ENCODE measurements at places on chromosomes 16 and 17.

DNA sequence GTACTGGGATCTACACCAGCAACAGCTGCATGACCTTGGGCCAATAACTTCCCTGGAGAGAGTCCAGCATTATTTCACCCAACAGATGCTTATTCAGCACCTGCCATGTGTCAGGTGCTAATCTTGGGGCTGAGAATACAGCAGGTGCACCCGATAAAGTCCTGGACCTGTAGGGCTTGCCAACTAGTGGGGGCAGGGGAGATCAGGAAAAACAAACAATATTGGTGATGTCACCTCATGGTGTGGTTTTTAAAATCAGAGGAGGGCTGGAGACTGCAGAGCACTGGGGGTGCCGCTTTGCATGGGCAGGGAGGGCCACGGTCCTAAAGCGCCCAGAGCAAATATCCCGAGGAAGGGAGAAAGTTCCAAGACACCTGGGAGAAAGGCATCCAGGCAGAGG is 218.8 kb downstream of the C16orf95 start:
- no peak for DNase-seq

DNA sequence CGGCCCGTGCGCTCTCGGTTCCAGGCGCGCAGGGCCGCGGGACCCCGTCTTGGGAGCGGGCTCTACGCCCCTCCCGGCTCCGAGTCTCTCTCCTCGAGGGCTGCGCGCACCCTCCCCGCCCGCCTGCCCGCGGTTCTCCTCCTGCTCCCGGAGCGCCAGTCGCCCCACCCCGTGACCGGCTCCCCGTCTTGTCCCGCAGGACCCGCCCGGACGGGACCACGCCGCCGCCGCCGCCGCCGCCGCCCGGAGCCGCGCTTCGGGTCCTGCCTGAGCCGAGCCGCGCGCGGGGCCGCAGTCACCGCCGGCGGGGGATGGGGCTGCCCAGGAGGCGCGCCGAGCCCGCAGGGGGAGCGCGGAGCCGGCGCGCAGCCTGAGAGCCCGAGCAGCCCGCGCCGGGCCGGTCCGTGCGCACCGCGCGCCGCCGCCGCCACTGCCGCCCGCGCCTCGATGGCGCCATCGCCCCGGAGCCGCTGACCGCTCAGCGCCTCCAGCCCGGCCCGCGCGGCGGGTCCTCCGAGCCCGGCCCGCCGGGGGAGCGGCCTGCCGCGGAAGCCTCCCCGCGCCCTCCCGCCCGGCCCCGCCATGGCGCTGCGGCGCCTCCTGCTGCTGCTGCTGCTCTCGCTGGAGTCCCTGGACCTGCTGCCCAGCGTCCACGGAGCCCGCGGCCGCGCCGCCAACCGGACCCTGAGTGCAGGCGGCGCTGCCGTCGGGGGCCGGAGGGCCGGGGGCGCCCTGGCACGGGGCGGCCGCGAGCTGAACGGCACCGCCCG is at the start of gene SHISA6:
Gene SHISA6, plus strand, starts transcription at position 373 of the 770 bp plus-strand sequence.
- no peak for DNase-seq

DNA sequence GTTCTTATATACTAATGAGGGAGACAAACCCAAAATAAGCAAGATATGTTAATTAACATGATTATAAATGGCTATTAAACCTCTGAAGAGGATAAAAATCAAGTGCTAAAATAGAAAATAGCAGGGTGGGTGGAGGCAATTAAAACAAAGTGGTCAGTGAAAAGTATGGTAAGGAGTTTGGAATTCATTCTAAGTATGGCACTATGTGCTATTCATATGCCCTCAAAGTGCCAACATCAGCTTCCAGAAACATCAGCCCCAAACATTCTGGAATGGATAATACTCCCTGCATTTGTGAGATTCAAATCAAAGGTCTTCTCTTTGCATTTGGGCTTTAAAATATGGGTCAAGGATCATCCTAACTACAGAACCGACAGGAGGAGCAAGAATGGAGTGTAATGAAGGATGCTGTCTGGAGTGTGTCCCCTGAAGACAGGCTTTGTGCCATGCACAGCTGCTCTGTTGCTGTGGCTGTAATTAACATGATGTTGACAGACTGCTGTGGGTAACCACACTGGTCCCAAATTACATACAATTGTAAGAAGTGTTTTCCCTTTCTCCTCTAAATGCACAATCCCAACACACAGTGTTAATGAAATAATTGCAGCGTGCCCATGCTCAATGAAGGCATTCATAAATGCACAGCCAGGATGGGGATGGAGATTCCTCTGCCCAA is 93.1 kb downstream of the VAT1L start:
- no peak for DNase-seq

- no peak for DNase-seq
Observed at GRCh38 chr16:79250502-79251098, 349.9 kb downstream of the MAF start.

DNA sequence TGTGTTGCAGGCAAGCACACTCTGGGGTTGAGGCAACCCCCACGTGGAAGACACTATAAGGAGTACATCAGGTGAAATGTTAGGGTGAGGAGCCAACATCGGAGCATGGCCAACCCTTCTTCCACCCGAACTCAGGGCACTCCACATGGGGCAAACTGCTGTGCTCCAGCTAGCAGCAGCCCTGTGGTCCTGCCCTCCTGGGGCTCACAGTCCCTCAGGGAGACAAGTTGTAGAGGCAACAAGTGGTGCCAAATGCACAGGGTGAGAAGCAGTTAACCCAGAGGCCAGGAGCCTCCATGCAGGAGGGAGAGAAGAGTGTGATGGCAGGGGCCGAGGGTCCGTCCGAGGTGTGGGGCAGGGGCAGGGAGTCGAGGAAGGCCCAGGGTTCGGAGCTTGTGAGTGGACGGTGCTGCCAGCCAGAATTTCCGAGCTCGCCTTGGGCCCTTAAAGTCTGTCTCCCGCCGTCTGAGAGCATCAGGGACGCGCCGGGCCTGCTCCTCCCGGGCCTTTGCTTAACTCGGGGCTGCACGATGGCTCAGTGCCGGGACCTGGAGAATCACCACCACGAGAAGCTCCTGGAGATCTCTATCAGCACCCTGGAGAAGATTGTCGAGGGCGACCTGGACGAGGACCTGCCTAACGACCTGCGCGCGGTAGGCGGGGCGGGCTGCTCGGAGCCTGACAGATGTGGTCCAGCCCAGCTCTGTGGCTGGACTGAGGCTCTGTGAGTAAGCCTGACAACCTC is 32.3 kb downstream of the ATPAF2 start:
- no peak for DNase-seq

GRCh38 chr17:56448371-56448770 is 145.1 kb upstream of the NOG start:
- no peak for DNase-seq

GRCh38 chr17:50014471-50015088 is 19.6 kb upstream of the DLX3 start:
- no peak for DNase-seq

DNA sequence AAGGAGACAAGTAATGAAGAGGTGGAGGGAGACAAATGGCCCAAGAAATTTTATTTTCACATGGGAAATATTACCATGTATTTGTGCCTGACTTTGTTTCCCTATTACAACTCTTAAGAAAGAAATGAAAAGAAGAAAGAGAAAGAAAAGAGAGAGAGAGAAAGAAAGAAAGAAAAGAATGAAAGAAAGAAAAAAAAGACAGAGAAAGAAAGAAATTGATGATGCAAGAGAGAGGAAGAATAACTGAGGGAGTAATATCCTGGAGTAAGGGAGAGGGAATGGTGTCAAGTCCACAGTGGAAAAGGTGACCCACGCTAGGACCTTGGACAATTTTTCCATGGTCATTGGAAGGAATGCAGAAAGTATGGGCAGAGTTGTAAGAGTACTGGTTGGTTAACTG is 10.1 kb upstream of the ACSM3 start:
- no peak for DNase-seq

DNA sequence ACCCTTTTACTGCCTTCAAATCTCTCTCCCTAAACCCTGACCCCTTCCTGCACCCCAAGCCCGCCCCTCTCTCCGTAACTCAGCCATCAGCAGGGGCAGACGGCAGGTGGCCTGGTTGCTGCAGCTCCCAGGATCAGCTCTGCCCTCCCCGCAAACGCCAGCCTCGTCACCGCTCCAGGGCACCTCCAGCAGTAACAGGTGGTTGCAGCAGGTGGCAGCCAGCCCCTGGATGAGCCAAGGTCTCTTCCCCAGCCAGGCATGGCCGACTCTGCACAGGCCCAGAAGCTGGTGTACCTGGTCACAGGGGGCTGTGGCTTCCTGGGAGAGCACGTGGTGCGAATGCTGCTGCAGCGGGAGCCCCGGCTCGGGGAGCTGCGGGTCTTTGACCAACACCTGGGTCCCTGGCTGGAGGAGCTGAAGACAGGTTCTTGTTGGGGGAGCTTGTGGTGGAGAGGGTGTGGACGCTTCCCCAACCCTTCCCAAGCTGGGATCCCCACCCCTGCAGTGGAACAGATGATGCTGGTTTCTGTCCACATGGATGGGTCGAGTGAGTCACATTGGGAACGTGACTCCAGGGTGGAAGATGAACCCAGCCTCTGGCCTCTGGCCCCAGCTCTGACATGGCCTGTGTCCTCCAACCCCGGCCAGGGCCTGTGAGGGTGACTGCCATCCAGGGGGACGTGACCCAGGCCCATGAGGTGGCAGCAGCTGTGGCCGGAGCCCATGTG is 558 bp downstream of the HSD3B7 start:
- DNase-seq, result no peak

- DNase-seq, result no peak
Observed at GRCh38 chr16:72091217-72091616, 2.2 kb downstream of the TXNL4B start.

- no peak for DNase-seq
Observed at GRCh38 chr17:64951877-64952276, 32.6 kb upstream of the LRRC37A3 start.

- DNase-seq, result no peak
Observed at GRCh38 chr16:89173174-89173921, 1.8 kb downstream of the CDH15 start.

- DNase-seq, result no peak
Observed at GRCh38 chr16:13038591-13038990, 137.2 kb downstream of the SHISA9 start.

DNA sequence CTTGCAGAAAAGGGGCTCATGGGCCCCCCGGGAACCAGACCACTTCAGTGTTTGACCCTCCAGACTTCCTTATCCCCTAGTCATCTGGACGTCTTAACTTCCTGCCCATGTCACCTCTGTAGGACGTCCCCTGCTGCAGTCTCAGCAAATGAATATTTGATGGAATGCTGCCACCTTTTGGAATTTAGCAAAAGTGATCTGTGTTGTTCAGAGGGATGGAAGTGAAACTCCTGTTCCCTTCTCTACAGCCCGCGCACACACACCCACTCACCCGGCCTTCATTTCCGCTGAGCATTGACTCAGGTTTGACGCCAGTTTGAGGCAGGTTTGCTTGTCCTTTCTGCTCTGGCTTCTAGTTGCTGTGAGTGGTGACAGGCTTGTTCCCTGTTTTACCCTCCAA is 507.2 kb upstream of the EEF2KMT start:
- no peak for DNase-seq

DNA sequence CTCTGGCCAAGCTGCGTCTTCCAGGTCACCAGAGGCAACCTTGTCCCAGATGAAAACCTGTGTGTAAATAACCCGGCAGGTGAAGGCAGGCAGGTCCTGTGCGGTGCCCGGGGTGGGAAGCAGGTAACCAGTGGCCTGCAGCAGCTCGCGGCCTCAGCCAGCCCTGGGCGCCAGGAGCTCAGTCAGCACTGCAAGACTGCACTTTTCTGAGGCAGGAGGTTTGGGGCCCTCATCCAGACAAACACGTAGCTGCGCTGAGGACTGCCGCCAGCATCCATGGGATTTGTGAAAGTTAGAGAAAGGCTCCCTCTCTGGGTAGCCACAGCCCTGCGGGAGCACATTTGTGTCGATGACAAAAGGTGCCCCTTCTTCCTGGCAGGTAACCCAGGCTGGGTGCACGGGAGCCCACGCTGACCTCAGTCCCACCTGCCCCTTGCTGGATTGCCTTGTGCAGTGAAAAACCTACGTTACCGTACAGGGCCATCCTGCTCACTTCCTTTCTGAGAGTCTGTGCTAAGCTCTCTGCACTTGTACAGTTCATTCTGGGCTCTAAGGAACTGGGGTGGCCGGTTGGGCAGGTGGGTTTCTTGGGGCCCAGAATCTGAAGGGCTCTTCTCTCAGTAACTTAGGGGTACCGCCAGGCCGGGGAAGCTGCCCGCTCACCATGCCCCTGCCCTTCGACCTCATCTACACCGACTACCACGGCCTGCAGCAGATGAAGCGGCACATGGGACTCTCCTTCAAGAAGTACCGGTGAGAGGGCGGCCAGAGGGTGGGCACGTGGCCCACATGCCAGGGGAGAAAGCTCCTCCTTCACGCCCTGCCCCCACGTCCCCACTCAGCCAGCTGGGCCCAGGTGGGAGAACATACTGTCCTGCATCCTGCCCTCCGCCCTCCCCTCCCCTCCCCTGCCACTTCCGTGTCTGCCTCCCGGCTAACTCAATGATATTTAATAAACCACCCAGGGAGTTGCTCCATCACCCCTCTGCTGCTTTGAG is 56.4 kb downstream of the MGAT5B start:
- no peak for DNase-seq

- DNase-seq, result no peak
Observed at GRCh38 chr16:23318639-23319038, 16.5 kb downstream of the SCNN1B start.

DNA sequence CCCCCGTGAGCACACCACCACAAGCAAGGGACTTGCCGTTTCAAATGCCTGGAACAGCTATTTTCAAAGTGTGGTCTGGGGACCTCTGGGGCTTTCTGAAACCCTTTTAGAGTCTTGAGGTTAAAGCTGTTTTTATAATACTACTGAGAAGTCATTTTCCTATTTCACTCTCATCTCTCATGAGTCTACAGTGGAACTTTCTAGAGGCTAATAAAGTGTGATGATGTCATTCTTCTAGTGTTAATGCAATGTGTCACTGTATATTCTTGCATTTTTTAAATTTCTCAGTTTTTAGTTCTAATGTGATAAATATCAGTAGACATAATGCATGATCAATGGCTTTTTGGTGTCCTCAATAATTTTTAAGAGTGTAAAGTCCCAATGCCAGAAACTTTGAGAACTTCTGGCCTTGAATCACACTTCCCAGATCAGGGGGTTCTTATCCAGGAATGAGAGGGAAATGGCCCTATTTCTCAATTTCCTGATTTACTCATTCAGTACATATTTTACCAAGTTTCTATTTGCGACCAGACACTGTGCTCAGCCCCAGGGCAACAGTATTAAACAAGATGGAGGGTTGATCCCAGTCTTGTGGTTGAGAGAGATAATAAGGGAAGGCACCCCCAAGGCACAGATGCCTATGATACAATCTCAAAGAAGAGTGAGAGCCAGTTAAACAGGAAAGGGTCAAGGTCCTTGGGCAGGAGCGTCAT is 444.0 kb downstream of the HS3ST3B1 start:
- no peak for DNase-seq

- no peak for DNase-seq
Observed at GRCh38 chr16:17291289-17291688, 179.5 kb downstream of the XYLT1 start.

All from stimulated activated CD8-positive, alpha-beta memory T cell treated with anti-CD3 and anti-CD28 coated beads, Interleukin-12 subunit alpha, Interleukin-12 subunit beta, amount 100 ng/mL, for 1 hour (primary cell).